ENCODE measurements at places on chromosomes 5 and 9. TPM values are rescaled to one million over a fixed set of nuclear protein-coding genes. Genes with fewer than 3 reads are reported as not detected.

Gene FRRS1L
- not detected for total RNA-seq

Gene ZBTB43
- 25.9 TPM for total RNA-seq

GRCh38 chr9:81237565-81238231 lies 451.6 kb downstream of the TLE1 start:
- peaks cover 3% of the 10 kb centered on the region for H3K27me3 ChIP-seq
- H3K36me3 ChIP-seq: no peaks in the 10 kb centered on the region
- no peaks in the 10 kb centered on the region for H3K4me1 ChIP-seq
- no peak overlapping the region for H3K4me3 ChIP-seq
- H3K27ac ChIP-seq: no peak overlapping the region

- no peak for DNase-seq
- H3K27ac ChIP-seq: no peak overlapping the region
- H3K4me3 ChIP-seq: no peak overlapping the region
These were observed 20.1 kb upstream of the SLC25A48 start for GRCh38 chr5:135814316-135814715.

DNA sequence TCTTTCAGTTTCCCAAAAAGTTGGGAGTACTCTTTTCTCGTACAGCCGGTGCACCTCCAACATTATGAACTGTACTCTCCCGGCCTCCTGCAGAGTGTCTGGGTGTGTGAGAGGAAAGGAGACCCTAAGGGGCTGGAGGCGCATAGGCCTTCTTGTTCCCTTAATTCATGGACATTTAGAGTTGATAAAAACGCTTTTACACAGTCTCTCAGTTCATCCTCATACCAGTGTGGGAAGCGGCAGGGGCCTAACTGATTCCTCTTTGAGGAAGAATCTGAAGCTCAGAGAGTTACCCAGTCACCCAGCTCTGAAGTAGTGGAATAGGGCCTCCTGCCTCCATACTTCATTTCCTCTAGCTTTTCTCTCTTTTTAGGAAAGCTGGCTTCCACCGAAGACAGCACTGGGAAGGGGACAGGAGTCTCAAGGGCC lies 3.3 kb downstream of the MCIDAS start:
- no peak for DNase-seq
- no peak overlapping the region for H3K27ac ChIP-seq
- peaks cover 39% of the 10 kb centered on the region for H3K4me1 ChIP-seq
- peak overlapping the region; percentile 47 for H3K4me3 ChIP-seq
- H3K36me3 ChIP-seq: no peaks in the 10 kb centered on the region
- peaks cover 82% of the 10 kb centered on the region for H3K27me3 ChIP-seq

- no peak overlapping the region for H3K27ac ChIP-seq
- H3K27me3 ChIP-seq: no peaks in the 10 kb centered on the region
- H3K36me3 ChIP-seq: peaks cover 10% of the 10 kb centered on the region
- peaks cover 28% of the 10 kb centered on the region for H3K4me1 ChIP-seq
These were observed 6.6 kb downstream of the FAM193B start for GRCh38 chr5:177547736-177548135.

Data from activated naive CD4-positive, alpha-beta T cell treated with anti-CD3 and anti-CD28 coated beads for 36 hours (primary cell).